ENCODE measurements at places on chromosomes 1 and 21.
A peak's percentile ranks its signal among the peaks of the same experiment; 100 is the strongest.

DNA sequence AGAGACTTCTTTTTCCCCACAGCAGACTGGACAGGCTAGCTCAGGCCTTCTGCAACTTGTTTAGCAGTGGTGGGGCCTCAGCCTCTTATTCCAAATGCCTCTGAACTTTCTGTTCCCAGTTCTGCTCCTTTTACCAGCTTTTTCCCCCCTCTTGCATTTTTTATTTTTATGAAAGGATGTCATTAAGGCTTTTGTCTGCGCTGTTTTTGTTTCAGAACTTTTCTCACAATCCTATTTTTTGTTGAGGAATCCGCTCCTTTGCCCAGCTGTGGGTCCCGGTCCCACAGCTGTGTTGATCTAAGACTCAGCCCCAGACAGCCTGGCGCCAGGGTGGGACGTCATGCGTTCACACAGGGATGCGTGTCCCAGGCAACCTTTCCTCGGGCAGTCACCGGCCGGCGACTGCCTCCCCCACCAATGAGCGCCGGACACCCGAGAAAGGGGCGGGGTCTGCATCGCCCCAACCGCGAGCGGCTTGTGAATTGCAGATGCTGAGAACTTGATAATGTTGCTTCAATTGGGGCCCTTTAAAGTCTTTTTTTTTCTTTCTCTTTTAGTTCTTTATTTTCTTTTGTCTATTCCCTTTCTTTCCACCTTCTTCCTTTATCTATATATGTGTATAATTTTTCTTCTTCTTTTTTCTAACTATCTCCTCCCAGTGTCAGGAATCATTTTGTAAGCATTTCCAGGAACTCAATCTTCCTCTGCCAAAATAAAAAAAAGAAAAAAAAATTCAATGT lies 3.0 kb upstream of the ID3 start:
- DNase-seq = peak; percentile 95

GRCh38 chr1:20530901-20531300 lies 21.5 kb upstream of the FAM43B start:
- DNase-seq = no peak

- DNase-seq = no peak
These were observed 55.3 kb upstream of the GPR37L1 start for GRCh38 chr1:202067188-202067974.

- DNase-seq = no peak
These were observed 8.8 kb upstream of the ANGPTL7 start for GRCh38 chr1:11180342-11180744.

DNA sequence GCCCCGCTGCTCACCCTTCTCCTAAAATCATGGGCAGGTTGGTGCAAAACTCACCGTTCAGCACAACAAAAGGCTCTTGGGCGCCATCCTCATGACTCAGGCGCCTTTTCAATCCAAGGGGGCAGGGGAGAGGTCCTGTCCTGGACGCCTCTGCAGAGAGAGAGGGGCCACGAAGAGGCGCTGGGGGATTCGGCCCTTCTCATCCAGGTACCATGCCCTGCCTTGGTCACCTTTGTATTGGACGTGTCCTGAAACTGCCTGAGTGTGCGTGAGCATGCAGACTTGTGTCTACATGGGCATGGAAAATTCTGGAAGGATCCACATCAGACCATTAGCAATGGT lies 53.5 kb downstream of the SLC37A1 start:
- no peak for DNase-seq

DNA sequence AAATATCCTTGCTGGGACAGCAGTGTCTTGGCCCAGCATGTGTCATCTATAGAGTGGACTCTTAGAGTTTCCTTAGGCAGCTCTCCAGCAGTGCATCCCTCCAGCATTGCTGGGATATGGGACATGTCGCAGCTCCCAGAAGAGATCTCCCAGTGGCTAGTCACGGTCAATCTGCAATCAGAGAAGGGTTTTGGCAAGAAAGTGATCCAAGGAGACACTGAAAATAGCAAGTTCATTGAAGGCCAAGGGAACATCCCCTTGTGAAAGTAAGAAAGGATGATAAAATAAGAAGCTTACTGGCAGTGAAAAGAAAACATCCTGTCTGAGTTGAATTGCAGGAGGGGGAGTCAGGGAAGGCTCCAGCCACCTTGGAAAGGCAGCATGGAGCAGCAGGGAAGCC lies 19.3 kb upstream of the NPL start:
- DNase-seq = no peak

GRCh38 chr1:186231861-186232436 lies 143.1 kb downstream of the TPR start:
- DNase-seq = no peak

DNA sequence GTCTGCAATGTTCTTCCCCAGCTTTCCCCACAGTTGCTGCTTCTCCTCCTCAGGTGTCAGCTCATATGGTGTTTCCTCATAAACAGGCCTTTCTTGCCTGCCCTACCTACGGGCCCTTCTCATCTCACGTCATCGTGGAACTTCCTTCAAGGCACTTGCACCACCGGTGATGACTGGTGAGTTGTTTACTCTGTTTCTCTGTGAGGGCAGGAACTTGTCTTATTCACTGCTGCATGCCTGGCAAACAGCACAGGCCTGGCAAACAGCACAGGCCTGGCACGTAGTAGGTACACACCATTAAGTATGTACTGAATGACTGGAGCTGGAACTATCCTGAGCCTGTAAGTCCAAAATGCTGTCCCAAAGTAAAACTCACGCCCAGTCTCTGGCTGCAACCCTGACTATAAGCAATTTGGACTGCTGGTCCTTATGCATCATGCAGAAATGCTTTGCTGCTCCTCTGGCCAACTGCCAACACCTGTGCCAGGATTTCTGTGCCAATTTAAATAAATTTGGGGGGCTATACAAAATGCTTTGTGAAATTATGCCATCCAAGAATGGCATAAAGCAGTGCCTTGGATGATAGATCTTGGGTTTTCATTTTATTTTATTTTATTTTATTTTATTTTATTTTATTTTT lies 25.7 kb downstream of the STK40 start:
- DNase-seq = no peak

DNA sequence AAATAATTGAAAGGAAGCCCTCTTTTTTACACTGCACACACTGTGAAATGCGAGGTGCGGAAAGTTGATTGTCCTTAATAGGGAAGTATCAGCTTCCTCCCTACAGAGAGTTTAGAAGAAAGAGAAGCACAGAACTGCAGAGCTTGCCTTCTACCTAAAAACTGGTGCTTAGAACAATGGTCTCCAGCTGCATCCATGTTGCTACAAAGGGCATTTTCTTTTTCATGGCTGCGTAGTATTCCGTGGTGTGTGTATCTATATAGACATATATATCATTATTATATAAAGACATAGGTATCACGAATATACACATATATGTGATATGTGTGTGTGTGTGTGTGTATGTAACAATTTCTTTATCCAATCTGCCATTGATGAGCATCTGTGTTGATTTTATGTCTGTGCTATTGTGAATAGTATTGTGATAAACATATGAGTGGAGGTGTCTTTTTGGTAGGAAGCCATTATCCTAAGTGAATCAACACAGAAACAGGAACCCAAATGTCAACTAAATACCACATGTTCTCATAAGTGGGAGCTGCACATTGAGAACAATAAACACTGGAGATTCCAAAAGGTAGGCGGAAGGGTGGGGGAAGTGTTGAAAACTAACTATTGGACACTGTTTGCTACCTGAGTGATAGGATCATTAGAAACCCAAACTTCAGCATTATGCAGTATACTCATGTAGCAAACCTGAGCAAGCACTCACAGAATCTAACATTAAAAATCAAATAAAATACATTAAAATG lies 290.0 kb upstream of the RUNX1 start:
- DNase-seq = no peak

DNA sequence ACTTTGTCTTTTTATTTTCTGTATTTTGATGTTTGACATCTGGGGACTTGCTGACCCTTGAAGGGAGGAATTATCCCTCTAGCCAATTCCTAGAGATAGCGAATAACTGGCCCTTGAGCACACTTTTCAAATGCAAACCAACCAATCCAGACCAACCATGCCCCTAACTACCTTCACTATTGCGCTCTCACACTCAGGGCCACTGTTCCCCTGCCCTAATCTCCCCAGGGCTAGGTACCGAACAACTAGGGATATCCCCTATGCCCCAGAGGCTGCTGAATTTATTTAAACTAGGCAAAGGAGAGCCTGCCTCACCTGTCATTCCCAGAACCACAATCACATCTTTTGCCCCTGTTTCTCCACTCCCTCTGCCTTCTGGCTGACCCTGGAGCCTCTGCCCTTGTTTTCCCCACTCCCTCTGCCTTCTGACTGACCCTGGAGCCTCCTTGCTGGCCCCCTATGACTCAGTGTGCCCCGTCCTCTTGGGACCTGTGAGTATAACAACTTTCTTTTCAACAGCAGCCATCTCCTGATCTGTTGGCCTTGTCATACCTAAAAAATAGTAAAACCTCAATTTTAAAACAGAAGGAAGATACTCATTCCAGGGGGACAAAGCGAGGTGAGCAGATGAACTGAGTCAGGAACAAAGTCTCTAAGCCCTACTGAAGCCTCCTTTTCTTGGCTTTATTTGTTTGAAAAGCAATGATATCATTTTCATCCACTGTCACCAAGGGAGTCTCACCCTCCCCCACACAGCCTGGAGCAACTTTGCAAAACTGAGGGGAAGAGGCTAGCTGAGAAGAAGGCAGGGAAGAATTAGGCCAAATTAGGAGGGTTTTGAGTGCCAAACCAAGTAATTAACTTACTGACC lies 115.5 kb downstream of the NMNAT2 start:
- DNase-seq = no peak

DNA sequence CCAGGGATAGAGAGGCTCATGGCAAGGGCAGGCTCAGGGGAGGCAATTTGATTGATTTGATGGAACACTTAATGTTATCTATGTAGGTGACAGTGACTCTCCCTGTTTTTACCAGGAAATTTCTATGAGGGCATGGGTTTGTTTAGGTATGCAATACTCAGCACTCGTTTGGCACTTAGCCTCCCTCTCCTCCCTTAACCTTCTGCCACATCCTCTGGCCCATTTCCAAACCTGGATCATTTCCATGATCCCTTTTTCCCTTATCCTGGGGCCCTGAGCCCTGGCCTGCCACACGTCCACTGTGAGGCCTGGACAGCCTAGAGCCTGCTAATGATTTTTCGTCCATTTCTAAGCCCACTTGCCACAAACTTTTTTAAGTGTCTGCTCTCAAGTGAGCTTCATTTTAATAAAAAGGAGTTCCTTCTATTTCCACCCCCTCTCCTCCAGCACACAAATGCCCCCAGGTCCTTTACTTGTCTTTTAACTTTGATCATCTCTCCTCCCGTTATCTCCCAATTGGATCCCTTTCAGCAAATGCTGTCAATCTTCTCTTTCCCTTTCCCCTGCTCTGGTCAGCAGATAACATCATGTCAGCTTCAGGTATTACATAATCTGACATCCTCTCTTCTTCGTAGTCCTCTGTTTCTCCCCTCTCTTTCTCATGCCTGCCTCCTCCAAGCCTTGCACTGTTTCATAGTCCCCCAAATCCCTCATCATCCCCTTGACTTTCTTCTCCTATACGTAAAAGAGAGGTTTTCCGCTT lies 37.8 kb upstream of the GADD45A start:
- no peak for DNase-seq

- no peak for DNase-seq
These were observed 5.7 kb downstream of the ZNF672 start for GRCh38 chr1:248843687-248844086.

GRCh38 chr1:198845851-198846250 lies 207.0 kb downstream of the PTPRC start:
- no peak for DNase-seq

DNA sequence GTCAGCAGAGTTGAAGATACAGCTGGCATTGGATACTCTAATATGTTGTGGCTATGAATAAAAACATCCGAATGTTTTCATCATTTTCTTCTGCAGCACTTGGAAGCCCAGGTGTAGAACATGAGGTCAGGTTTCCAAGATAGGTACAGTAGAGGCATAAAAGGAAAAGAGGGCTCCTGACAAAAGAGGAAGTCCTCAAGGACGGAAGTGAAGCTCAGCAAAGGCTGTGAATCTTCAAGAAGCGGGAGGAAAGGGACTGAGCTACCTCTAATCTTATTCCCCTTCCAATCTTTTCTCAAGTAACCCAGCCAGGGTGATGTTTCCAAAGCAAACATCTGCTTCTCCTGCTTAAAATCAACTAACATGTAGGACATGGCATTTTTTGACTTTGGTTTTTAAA lies 4.4 kb upstream of the PIK3C2B start:
- no peak for DNase-seq

DNA sequence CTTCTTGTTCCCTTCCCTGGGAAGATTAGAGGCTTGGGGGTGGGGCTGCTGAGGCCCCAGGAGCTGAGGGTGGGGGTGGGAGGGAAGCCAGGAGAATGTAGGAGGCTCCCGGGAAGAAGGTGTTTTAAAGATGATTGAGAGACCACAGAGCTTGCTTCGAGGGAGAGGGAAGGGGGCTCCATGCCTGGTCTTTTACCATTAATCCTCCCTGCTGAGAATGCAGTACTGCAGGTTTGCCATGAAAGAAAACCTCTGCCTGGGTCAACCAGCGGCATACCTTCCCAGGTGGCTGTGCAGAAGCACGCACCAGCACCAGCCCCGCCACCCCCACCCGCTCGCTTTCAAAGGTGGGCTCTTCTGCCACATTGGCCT lies 15.4 kb downstream of the ABCA4 start:
- DNase-seq = no peak

GRCh38 chr1:164675342-164675904 lies 116.4 kb downstream of the PBX1 start:
- DNase-seq = no peak

DNA sequence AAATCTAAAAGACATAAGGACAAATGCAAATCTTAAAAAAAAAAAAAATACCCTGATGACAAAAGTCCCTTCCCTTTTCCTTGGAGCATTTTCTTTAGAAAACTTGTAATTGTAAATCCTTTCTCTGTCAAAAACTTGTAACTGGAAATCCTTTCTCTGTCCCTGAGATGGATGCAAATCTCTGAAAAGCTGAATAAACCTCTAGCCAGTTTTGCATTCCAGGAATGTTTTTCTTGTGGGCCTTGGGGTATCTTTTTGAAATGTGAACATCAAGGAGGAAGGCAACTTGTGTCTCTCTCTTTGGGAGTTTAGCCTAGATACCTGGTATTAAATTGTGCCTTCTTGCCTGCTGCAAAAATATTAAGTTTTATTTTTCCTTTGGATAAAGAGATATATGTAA lies 305.3 kb downstream of the KCNT2 start:
- DNase-seq = no peak

DNA sequence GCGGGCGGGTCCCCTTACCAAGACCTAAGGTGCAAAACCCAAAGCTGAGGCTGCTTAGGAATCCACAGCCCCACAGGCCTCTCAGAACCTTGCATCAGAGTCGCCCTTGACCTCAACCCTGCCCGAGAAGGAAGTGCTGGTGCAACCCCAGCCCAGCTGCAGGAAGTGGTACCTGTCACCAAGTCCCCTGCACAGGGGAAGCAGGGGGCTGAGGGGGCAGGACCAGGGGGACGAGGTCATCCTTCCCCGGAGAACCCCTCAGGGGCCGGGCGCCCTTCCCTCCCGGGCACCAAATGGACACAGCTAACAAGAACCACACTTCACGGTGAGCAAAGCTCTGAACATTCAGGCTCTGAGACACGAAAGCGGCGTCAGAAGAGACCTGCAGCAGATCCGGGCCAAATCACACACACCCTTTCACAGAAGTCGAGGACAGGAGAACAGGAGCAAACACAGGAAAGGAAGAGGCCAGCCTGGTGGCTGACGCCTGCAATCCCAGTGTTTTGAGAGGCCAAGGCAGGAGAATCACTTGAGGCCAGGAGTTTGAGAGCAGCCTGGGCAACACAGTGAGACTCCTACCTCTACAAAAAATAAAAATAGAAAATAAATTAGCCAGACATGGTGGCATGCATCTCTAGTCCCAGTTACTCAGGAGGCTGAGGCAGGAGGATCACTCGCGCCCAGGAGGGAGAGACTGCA lies 6.4 kb downstream of the ITGB2 start:
- DNase-seq = no peak

All from H9 (cell line).